NCI-H1105 (cell line): ENCODE measurements at places on chromosomes 4 and X.

GRCh38 chr4:138037696-138038095 lies 204.5 kb downstream of the SLC7A11 start:
- no peak for DNase-seq

GRCh38 chr4:189659287-189659686 lies 281.4 kb upstream of the FRG1 start:
- no peak for DNase-seq

GRCh38 chr4:54498661-54499111 lies 159.1 kb upstream of the KIT start:
- DNase-seq: no peak

- no peak for DNase-seq
These were observed 108.3 kb upstream of the KLHL4 start for GRCh38 chrX:87409113-87409841.

- no peak for DNase-seq
These were observed 9.7 kb upstream of the GUF1 start for GRCh38 chr4:44668526-44668925.

DNA sequence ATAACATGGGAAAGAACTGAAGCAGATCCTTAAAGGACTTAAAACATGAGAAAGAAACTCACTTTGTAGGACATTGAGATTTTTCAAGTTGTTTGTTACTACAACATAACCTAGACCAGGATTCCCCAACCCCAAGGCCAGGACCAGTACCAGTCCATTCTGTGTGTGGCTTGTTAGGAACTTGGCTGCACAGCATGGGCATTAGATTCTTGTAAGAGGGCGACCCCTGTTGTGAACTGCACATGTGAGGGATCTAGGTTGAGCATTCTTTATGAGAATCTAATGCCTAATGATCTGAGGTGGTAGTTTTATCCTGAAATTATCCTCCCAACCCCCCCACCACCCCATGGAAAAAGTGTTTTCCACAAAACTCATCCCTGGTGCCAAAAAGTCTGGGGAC lies 566.1 kb downstream of the KCTD8 start:
- no peak for DNase-seq

- DNase-seq: no peak
These were observed 213.5 kb downstream of the CBR4 start for GRCh38 chr4:168796362-168797106.

DNA sequence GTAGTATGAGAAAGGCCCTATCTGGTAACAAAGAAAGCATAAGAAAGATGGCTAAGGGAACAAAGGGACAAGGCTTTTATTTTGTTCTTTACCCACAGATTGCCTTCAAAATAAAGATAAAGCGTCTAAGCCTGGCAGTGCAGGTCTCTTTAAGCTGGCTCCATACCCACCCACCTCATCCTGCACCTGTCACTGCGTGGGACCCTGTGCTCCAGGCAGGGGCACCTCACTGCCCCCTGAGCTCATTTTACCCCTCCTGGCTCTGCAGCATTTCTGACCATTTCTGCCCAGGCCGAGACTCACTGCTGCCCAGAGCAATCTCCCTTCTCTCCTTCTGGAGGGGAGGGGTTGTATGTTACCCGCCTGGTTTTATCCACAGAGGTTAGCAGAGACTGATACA lies 1.7 kb upstream of the CYP4V2 start:
- no peak for DNase-seq

GRCh38 chr4:121255986-121256750 lies 92.0 kb upstream of the TNIP3 start:
- DNase-seq: no peak

DNA sequence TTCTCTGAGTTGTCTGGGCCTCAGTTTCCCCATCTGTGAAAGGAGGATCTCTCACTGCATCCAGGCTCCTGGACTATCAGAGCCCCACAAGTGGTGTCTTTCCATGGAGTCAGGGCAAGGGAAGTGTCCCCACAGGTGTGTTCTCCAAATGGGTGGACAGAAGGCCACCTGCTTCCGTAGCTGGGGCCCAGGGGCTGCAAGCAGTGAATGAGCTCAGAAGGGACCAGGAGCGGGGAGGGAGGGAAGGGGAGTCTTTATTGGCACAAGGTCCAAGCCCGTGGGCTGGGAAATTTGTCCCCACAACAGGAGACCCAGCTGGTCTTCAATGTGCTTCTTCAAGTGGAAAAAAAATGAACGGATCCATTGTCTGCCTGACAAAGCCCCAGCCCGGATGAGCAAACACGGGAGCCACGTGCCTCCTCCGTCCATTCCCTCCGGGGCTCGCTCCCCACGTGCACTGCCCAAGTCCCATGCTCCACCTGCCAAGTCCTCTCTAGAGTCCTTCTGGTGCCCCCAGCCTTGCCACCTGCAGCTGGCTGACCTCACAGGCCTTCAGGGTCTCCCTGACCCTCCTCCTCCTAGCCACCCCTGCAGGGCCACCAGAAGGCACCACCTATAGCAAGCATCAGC lies 72.0 kb downstream of the JAKMIP1 start:
- no peak for DNase-seq

DNA sequence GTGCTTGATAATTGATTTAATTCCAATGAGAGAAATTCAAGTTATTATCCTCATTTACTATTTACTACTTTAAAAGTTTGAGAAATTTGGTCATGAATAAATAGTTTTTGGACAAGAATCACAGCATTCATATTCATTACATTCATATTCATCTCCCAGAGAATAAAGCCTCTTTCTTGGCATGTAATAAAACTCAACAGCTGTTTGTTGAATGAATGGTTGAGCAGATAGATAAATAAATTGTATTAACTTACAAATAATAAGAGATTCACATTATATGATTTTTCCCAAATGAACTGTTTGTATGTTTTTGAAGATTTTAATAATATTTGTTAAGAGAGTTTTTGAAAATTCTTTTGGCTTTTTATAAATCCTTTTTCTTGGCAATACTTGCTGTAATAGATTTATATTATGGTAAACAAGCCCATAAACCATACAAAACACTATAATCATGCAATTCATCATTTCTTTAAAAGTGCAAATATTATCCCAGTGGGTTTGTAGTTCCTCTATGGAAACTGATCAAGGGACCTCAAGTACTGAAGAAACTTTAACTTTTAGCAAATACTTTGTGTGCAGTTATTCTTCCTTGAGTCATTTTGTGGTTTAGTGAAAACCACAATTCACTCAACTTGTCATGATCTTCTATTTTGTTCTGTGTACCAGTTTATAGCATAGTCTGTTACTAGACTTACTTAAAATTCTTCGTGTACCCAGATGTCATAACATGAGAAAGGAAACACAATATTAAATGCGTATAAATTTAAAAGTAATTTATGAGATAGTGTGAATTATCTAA lies 371.8 kb downstream of the ADGRL3 start:
- DNase-seq: no peak

- DNase-seq: no peak
These were observed 859.3 kb upstream of the AADAT start for GRCh38 chr4:170949084-170949483.

DNA sequence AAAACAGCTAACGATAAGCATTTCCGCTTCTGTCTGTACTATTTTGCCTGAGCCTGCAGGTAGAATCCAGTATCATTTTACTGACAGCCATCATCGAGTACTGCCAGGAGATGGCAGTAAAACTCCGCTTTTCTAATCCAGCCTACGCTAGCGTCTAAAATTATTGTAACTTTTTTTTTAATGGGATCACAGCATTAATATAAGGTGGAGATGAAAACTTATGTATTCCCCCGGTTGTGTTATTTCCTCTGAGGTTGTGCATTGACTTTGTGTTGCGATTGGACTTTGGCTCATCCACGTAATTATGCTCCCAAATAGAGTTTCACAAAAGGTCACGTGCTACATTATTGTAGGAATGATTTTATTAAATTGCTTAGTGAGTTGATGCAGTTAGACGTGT lies 248.1 kb downstream of the C4orf33 start:
- DNase-seq: no peak

DNA sequence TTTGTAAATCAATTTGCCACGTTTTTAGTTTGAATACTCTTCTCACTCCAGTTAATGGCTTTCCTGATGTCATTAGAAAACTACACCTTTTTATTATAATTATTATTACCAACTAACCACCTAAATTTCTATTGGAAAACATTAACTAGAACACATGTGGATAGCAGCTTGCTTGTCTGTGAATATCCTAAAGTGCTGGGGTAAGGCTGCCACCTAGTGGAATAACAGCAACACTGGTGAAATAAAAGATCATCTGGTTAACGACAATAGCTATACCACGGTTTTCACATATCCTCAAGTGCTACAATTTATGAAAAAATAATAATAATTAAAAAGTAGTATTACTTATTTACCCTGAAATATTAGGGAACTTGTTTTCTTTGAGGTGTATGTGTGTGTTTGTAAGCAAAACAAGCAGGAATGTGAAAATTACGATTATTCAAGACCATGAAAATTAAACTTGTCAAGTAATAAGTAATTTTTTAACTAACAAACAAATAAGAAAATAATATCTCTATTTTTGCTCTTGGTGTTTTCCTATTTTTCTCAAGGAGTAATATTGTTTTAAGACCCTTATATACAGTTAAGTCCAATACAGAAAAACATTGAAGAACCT lies 130.1 kb upstream of the TECRL start:
- peak; percentile 36 for DNase-seq

DNA sequence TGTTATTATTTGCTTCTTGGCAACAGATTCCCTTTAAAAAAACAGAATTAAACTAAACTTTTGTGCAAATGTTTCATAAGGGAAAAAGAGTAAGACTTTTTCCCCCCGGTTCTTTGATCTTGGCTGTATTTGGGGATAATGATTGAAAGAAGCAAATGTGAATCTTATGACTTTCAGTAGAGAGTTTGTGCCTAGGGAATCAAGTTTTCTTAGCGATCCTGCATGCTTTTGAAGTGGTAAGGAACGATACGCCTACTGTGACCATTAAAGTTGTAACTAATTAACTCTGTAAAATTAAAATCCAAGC lies 9.0 kb downstream of the ATP10D start:
- no peak for DNase-seq

DNA sequence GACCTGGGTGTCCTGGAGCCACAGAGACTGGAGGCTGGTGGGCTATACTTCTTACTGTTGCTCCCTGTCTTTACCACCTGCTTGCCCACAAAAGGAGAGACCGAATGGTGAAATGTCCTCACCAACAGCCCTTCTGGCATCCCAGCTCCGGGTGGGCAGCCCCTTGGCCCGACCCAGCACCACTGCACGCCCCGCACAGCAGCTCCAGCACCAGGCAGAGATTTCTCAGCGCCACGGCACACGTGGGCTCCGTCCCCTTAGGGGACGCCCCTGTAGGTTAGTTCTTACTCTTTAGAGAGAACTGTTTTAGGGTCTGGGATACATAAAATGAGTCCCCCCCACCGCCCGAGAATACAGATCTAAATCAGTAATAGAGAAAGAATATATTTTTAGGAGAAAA lies 158.4 kb upstream of the MAB21L2 start:
- DNase-seq: no peak

DNA sequence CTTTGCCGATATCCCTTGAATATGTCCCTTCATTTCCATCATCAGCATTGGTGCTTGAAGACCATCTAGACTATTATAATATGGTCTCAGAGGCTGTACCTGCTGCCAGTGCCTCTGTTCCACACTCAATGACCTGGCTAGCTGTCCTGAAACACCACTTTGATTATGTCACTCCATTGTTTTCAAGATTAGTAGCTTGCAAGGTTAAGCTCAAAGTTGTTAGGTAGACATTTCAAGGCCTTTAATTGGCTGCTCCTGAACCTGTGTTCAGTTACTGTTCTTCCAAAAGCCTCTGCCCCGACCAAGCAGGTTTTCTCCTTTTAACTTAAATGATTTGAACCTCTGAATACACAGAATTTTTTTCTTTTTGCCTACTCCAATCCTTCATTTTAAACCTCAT lies 52.9 kb downstream of the C4orf33 start:
- no peak for DNase-seq

DNA sequence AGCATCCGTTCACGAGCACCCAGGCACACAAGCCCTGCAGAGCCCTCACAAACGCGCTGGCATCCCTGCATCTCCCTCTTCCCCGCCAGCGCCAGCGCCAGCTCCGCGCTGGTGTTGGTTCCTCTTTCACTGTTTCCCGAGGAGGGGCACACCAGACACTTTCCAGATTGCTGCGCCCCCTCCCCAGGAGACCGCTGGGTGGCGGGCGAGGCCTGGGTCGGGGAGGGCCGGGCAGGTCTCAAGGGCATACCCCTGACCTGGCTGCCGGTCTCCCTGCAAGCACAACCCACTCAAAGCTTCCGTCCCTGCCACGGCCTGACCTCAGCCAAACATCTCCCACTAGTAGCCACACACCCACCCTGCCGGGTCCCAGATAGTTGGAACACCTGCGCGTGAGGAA lies 2.2 kb upstream of the NKX1-1 start:
- DNase-seq: peak; percentile 24

DNA sequence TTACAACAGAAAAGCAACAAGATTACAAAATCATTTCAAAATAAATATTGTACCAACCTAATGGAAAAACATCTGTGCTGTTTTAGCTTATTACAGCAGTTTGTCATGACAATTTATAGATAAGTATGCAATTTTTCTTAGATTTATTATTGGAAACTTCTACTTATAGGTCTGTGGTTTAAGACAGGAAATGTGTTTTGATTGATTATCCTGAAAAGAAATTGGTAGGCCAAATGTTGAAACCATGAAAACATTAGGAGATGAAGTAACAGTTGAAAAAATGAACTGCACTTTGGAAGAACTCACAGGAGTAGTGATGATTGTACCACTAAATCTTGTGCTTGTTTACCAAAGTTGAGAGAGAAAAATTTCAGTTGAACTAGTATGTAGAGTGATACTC lies 162.2 kb upstream of the GIMD1 start:
- no peak for DNase-seq

GRCh38 chrX:24398766-24399165 lies 38.3 kb downstream of the SUPT20HL1 start:
- no peak for DNase-seq
